GM12878 (cell line): ENCODE measurements at places on chromosomes 12 and 14.

- no peak for DNase-seq
These were observed 348.8 kb downstream of the PDZRN4 start for GRCh38 chr12:41536813-41537490.

- DNase-seq, result no peak
These were observed 433.7 kb downstream of the RAD51B start for GRCh38 chr14:68253160-68253780.

GRCh38 chr12:95830335-95831089 is 28.2 kb upstream of the SNRPF start:
- no peak for DNase-seq

- DNase-seq, result no peak
These were observed 107.7 kb upstream of the SLC38A2 start for GRCh38 chr12:46480316-46480715.

- DNase-seq, result no peak
These were observed 42.0 kb downstream of the BDKRB1 start for GRCh38 chr14:96297997-96298515.

GRCh38 chr14:65243766-65244442 is 141.6 kb upstream of the MAX start:
- no peak for DNase-seq
